ENCODE measurements at places on chromosomes 6 and 20.

- no peak for DNase-seq
These were observed 31.4 kb upstream of the CEP162 start for GRCh38 chr6:84258866-84259265.

GRCh38 chr6:140061110-140062042 is 686.9 kb upstream of the CITED2 start:
- DNase-seq = no peak

DNA sequence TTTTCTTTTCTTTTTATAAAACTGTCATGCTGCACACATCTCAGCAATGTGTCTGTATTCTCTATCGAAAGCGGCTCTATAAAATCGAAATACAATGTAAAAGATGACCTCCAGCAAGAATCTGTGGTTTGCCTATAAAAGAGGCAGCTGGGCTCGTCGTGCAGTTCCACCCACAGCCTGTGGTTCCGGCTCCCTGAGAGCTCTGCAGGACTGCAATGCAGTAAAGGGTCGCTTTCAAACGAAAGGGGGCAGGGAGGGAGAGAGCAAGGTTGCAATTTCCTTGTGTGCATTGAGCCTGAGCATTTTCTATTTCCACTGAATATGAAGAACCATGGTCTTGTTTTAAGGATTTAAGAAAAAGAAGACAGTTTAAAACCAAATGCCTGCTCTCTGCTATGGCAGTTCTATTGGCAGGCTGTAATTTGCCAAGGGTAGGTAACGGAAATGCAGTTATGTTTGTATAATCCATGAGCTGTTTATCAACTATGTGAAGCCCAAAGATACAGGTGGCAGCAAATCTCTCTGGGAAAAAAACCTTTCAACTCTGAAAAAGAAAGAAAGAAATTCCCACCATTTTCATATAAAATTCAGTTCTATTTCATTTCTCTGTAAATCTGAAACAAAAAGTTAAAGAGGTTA is 236.5 kb downstream of the HACE1 start:
- no peak for DNase-seq

DNA sequence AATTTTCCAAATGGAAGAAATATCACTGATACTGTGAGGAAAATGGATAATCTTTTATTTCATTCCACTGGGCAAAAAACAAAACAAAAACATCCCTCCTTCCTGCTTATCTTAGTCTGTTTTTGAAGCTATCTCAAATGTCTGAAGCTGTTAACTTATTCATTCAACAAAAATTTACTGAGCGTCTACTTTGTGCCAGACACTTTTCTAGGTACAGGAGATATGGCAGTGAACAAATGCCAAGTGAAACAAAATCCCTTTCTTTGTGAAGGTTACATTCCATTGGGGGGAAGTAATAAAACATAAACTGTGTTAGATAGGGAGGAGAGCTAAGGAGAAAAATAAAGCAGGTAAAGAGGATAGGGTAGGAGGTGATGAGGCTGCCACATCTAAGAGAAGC is 47.5 kb downstream of the TNFRSF21 start:
- DNase-seq = no peak

GRCh38 chr6:21666201-21666691 is 72.7 kb downstream of the SOX4 start:
- DNase-seq = peak; percentile 84

DNA sequence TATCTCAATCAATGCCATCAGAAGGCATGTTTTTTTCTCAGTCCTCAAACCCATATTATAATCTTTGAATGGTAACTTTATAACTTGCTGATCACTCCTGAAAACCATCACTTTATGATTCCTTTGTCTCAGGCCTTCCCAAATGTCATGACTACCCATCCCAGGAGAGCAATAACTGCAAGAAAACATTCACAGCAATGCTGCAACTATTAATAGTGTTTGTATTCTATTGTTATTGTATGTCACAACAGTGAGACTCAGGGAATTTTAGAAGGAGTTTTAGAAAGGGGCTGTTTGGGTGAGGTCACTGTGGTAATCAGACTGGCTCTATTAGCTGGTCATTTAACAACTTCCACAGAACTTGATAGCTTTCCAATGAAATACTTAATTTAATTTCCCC is 301.4 kb upstream of the TBX18 start:
- DNase-seq = no peak

GRCh38 chr6:57305107-57305506 is 12.3 kb upstream of the PRIM2 start:
- DNase-seq = no peak

DNA sequence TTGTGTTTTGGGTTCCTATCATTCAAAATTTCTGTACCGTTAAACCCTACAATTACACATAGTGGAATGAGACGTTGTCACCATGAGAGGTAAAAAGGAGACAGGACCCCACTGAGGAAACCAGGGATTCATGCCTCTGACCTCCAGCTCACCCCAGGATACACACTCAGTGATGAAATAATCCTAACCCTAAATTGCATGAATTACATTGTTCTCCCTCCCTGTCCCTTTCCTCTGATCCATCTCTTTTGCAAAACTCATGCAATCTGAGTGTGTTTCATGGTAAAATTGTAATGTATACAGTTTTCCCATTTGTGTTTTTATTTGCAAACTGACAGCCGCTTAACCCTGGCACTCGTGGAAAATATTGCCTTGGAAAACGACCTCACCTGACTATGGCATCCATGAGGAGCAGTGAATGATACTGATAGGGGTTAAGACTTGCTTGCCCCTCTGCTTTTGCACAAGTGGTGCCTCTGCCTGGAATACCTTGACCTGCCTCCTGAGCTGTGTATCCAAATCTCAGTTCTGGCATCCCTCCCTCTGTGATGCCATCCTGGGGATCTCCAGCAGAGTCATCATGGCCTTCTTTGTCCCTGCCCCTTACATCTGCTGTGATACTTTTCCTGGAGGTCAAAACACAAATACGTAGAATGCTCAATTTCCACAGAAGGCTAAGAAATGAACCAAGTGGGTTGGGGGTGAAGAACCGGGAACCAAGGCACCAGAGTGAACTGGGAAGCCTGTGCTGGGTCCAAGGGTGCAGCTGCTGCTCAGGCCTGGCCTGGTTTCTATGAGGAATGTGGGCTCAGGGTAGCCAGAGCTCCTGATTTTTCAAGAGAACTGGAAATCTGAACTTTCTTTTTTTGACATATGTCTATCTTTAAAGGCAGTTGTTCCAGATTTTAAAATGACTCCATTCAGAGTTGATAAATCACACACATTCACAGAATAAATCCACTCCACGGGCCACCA is 211.6 kb upstream of the ZNF217 start:
- no peak for DNase-seq
